Lung (tissue), 17 donors: ENCODE measurements at places on chromosomes 2 and 18.

- H3K4me3 ChIP-seq = no peak overlapping the region
- H3K4me1 ChIP-seq = no peaks in the 10 kb centered on the region
- no peaks in the 10 kb centered on the region for H3K36me3 ChIP-seq
- no peak for DNase-seq
- no peaks in the 10 kb centered on the region for H3K27me3 ChIP-seq
These were observed 58.8 kb downstream of the DGKD start for GRCh38 chr2:233413046-233413445.

DNA sequence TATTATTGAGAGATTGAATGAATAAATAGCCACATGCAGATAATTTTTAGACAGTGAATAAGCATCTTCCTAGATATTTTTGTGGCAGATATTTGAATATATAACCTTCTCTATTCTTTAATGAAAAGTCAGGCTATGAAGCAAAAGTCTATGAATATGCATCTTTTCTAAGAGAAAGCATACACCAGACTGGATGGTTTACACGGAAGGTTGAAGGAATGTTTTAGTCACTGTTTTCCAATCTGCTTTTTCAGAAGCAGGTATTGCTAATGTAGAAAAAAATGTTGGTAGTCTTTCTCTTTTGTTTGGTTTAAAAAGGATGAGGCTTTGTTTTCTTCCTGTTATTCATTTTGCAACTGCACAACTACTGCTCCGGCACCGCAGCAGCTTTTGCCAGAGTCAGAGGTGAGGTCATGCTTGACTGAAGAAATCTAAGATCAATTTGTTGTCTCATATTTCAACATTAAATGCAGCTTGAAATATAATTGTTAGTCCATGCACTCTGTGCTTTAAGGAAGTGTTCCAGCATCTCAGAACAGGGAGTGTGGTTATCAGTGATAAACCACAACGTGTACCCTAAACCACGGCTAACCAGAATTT lies 1540.8 kb upstream of the PIK3C3 start:
- peaks cover 2% of the 10 kb centered on the region for H3K4me1 ChIP-seq
- H3K27me3 ChIP-seq = no peaks in the 10 kb centered on the region

GRCh38 chr18:80200171-80200931 lies 47.0 kb downstream of the PARD6G start:
- no peaks in the 10 kb centered on the region for H3K27me3 ChIP-seq
- H3K36me3 ChIP-seq = no peaks in the 10 kb centered on the region
- peak; percentile 52 for DNase-seq
- H3K27ac ChIP-seq = no peak overlapping the region
- no peak overlapping the region for H3K4me3 ChIP-seq
- H3K4me1 ChIP-seq = no peaks in the 10 kb centered on the region

- DNase-seq = no peak
- no peaks in the 10 kb centered on the region for H3K36me3 ChIP-seq
These were observed 1072.4 kb upstream of the ZEB2 start for GRCh38 chr2:145592361-145592760.

- no peaks in the 10 kb centered on the region for H3K27me3 ChIP-seq
- peak overlapping the region; percentile 88 for H3K4me3 ChIP-seq
- H3K27ac ChIP-seq = peak overlapping the region; percentile 57
- DNase-seq = no peak
These were observed 688 bp upstream of the WDR33 start for GRCh38 chr2:127811397-127812321.

DNA sequence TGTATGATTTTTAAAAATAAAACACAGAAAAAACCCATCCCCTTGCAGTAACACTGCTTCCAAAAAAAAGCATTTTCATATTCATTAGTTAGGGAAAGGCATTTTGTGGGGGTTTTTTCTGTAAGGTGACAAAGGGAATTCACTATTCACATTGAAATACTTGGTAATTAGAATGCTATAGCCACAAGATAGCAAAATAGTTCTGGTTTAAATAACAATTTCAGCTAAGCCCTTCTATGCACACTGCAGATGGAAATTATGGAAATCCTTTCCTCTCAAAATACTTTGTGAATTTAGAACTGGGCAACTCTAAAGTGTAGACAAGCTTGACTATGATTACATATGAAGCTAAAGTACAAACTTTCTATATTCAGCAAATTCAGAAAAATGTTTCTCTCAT lies 102.1 kb upstream of the CHRNA1 start:
- H3K27me3 ChIP-seq = no peaks in the 10 kb centered on the region
- no peaks in the 10 kb centered on the region for H3K4me1 ChIP-seq
- no peaks in the 10 kb centered on the region for H3K36me3 ChIP-seq

GRCh38 chr2:55587-56448 lies 9.5 kb upstream of the FAM110C start:
- H3K36me3 ChIP-seq = no peaks in the 10 kb centered on the region
- no peak overlapping the region for H3K4me3 ChIP-seq
- DNase-seq = no peak
- no peaks in the 10 kb centered on the region for H3K27me3 ChIP-seq

- no peaks in the 10 kb centered on the region for H3K27me3 ChIP-seq
- no peak overlapping the region for H3K4me3 ChIP-seq
- H3K36me3 ChIP-seq = peaks cover 4% of the 10 kb centered on the region
- peaks cover 1% of the 10 kb centered on the region for H3K4me1 ChIP-seq
- H3K27ac ChIP-seq = no peak overlapping the region
- DNase-seq = no peak
These were observed 69.4 kb downstream of the CABLES1 start for GRCh38 chr18:23204589-23205235.

GRCh38 chr2:45610281-45611019 lies 617 bp downstream of the SRBD1 start:
- DNase-seq = peak; percentile 65
- peaks cover 4% of the 10 kb centered on the region for H3K4me1 ChIP-seq
- H3K27me3 ChIP-seq = no peaks in the 10 kb centered on the region
- H3K36me3 ChIP-seq = no peaks in the 10 kb centered on the region

DNA sequence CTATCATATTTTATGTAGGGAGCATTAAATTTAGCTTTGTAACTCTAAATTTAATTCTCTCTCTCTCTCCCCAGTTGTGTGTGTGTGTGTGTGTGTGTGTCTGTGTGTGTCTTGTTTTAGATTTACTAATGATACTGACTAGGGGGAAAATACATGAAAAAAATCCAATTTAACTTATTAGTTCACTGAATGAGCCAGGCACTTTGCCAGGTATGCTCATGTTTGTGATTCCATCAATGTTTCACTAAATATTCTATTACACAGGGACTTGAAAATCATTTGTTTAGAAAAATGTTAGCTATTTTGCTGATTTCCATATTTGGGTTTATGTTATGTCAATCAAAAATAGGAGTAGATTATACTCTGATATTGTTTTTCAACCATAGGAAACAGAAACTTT lies 203.7 kb upstream of the ZNF804A start:
- H3K27me3 ChIP-seq = no peaks in the 10 kb centered on the region
- H3K4me1 ChIP-seq = no peaks in the 10 kb centered on the region
- no peak overlapping the region for H3K4me3 ChIP-seq
- no peaks in the 10 kb centered on the region for H3K36me3 ChIP-seq

DNA sequence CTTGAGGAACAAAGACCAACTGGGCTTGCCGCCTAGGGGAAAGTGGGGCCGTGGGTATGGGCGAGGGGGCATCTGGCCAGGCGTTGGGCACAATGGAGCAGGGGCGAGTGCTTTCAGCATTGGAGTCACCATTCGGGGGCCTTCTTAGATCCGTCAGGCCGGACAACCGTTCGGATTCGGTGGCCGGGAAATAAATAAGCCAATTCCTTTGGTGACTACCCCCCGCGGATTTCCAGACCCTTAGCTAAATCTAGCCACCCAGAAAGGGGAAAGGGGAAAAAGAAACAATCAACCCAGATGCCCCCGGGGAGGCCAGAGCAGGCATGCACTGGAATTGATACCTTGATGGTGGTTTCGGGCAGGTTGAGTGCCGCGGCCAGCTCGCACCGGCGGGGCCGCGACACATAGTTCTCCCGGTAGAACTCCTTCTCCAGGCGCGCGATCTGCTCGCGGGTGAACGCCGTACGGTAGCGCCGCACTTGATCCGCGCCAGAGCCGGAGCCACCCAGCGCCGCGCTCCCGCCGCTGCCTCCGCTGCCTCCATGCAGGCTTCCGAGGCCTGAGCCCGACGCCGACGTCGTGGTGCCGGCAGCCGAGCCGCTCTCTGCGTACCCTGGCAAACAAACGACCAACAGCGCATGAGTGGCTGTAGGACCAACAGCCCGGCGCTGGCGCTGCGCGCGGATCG lies 1.8 kb downstream of the EVX2 start:
- no peaks in the 10 kb centered on the region for H3K36me3 ChIP-seq
- H3K4me3 ChIP-seq = no peak overlapping the region
- H3K4me1 ChIP-seq = no peaks in the 10 kb centered on the region
- peaks cover 92% of the 10 kb centered on the region for H3K27me3 ChIP-seq
- no peak overlapping the region for H3K27ac ChIP-seq
- DNase-seq = no peak

GRCh38 chr2:174654419-174654941 lies 56.9 kb upstream of the WIPF1 start:
- no peak for DNase-seq
- H3K4me1 ChIP-seq = no peaks in the 10 kb centered on the region
- H3K36me3 ChIP-seq = no peaks in the 10 kb centered on the region
- H3K27ac ChIP-seq = no peak overlapping the region
- no peaks in the 10 kb centered on the region for H3K27me3 ChIP-seq
- no peak overlapping the region for H3K4me3 ChIP-seq

DNA sequence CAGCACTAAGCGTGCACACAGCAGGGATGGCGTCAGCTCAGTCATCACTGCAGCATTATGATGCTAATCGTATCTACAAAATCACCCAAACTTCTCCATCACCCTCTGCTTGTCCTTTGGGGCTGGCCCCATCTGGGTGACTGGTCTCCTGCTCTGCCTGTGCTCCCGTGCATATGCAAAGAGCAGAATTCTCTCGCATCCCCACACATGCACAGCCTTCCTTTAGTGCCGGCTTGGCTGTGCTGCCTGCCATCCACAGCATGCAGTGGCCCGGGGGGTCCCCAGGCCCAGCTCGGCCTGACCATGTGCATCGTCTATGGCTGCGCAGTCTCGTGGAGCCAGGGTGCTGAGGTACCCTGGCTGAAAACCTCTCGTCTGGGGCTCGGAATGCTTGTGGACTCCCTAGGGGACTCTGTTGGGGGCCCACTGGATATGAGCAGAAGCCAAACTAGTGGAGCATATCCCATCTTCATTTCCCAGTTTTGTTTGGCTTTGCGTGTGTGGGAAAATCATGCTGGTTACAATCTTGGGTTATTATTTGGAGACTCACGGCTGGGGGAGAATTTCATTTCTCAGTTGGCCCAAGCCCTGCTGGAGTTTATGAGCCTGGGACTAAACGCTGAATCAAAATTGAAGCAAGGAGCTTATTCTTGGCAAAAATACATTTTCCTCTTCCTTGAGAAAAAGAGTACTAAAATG lies 70.9 kb upstream of the HS6ST1 start:
- H3K27me3 ChIP-seq = no peaks in the 10 kb centered on the region
- no peak overlapping the region for H3K4me3 ChIP-seq
- H3K27ac ChIP-seq = no peak overlapping the region
- H3K4me1 ChIP-seq = no peaks in the 10 kb centered on the region

- H3K4me1 ChIP-seq = no peaks in the 10 kb centered on the region
- no peaks in the 10 kb centered on the region for H3K27me3 ChIP-seq
- H3K27ac ChIP-seq = no peak overlapping the region
These were observed 36.5 kb downstream of the EFR3B start for GRCh38 chr2:25078170-25079049.

DNA sequence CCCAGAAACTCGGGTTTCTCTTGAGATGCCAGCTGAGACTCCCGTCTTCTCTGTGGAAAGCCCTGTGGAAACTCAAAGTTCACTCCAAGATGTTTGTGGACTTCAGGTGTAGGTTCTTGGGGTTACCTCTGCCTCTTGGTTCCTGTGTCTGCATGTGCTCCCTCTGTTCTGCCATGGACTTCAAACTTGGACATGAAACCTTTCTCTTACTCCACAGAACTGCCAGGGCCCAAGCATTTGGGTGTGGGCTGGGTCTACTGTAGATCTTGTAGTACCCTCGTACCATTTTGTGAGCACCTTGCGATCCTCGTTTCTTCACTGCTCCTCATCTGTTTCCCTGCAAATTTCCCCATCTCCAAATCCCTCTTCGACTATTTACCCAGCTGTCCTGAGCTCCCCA lies 175.5 kb downstream of the HAUS1 start:
- H3K36me3 ChIP-seq = no peaks in the 10 kb centered on the region
- H3K4me1 ChIP-seq = no peaks in the 10 kb centered on the region
- H3K27me3 ChIP-seq = no peaks in the 10 kb centered on the region
- no peak overlapping the region for H3K27ac ChIP-seq
- no peak for DNase-seq
- H3K4me3 ChIP-seq = no peak overlapping the region

DNA sequence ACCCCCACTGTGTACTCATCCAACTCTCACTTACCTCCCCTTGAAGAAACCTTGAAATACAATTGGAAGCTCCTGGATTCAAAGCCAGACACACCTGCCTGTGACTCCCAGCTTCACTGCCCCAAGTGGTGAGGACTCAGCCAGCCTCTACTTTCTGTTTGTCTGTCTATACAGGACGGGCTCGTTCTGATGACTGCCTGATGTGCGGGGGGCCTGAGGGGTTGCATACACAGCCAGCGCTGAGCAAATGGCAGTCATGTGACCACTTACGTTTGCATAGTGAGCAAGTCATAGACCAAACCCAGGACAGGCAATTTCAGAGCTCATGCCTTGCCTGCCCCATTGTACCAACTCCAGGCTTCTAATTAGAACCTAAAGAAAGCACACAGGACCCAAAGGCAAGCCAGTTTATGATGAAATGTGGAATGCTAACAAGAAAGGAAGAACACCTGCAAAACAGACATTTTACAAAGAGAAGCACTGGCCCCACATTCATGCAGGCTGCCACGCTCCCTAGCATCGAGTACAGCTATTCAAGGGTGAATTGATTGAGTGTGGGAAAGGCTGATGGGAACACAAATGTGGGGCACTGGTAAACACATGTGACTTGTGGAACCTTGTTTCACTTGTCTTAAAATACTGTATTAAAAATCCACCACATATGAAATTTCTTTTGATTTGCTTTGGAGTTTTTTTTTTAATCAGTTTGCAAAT lies 137.8 kb downstream of the LNPK start:
- no peaks in the 10 kb centered on the region for H3K36me3 ChIP-seq
- no peaks in the 10 kb centered on the region for H3K27me3 ChIP-seq
- no peak overlapping the region for H3K27ac ChIP-seq
- H3K4me1 ChIP-seq = no peaks in the 10 kb centered on the region
- no peak overlapping the region for H3K4me3 ChIP-seq

- no peak overlapping the region for H3K27ac ChIP-seq
- DNase-seq = no peak
- no peaks in the 10 kb centered on the region for H3K36me3 ChIP-seq
- H3K27me3 ChIP-seq = no peaks in the 10 kb centered on the region
- peaks cover 75% of the 10 kb centered on the region for H3K4me1 ChIP-seq
These were observed 56.7 kb downstream of the ZEB2 start for GRCh38 chr2:144463266-144463665.
